A549 treated with AZD2906 at 1 μM for 4 hours (cell line): ENCODE measurements at places on chromosomes 3 and 15. TPM values are rescaled to one million over a fixed set of nuclear protein-coding genes. Genes with fewer than 3 reads are reported as not detected.

The NPAP1 gene
- not detected in 5 replicates for total RNA-seq

The TGM5 gene
- total RNA-seq, result not detected in 5 replicates

The SCN11A gene
- 0.01 to 0.02 TPM (median 0.01 TPM) in 3 of 5 replicates, not detected in the others for total RNA-seq

The KLHL40 gene
- not detected in 5 replicates for total RNA-seq

The PLD1 gene
- total RNA-seq, result 6.3 to 8.9 TPM (median 8.0 TPM) in 5 replicates

The VPS39 gene
- 14.3 to 16.0 TPM (median 15.0 TPM) in 5 replicates for total RNA-seq

The SLC38A3 gene
- total RNA-seq, result 0.03 to 0.15 TPM (median 0.13 TPM) in 4 of 5 replicates, not detected in the other

The BBX gene
- 11.5 to 22.3 TPM (median 15.9 TPM) in 5 replicates for total RNA-seq

The ZNF385D gene
- 0.06 TPM in 1 of 5 replicates, not detected in the others for total RNA-seq

The SLC9A9 gene
- 0.06 to 0.40 TPM (median 0.22 TPM) in 5 replicates for total RNA-seq

The HESX1 gene
- total RNA-seq, result 0.24 to 0.48 TPM (median 0.40 TPM) in 4 of 5 replicates, not detected in the other

The TM4SF18 gene
- total RNA-seq, result 27.2 to 41.6 TPM (median 29.5 TPM) in 5 replicates

The EIF1B gene
- total RNA-seq, result 51.7 to 61.8 TPM (median 58.4 TPM) in 5 replicates

The MUC4 gene
- 0.01 to 0.10 TPM (median 0.05 TPM) in 4 of 5 replicates, not detected in the other for total RNA-seq

The PLSCR2 gene
- total RNA-seq, result 0.09 to 0.16 TPM in 2 of 5 replicates, not detected in the others

The RTP3 gene
- not detected in 5 replicates for total RNA-seq

The FEZF2 gene
- total RNA-seq, result not detected in 5 replicates

The SNTN gene
- not detected in 5 replicates for total RNA-seq

The SLC24A5 gene
- not detected in 5 replicates for total RNA-seq

The ZNF148 gene
- 6.5 to 10.3 TPM (median 8.3 TPM) in 5 replicates for total RNA-seq

The C3orf22 gene
- total RNA-seq, result not detected in 5 replicates

The ARHGAP11A gene
- 45.6 to 92.6 TPM (median 60.3 TPM) in 5 replicates for total RNA-seq

The MUC20 gene
- total RNA-seq, result 0.30 to 0.87 TPM (median 0.61 TPM) in 5 replicates

The CA12 gene
- 176 to 188 TPM (median 186 TPM) in 5 replicates for total RNA-seq

The GCSAM gene
- not detected in 5 replicates for total RNA-seq

The SAMMSON gene
- 0.05 TPM in 1 of 5 replicates, not detected in the others for total RNA-seq

The SPRED1 gene
- 7.0 to 8.4 TPM (median 8.0 TPM) in 5 replicates for total RNA-seq

The SEMA6D gene
- total RNA-seq, result not detected in 5 replicates

The ZNF620 gene
- total RNA-seq, result 1.4 to 2.1 TPM (median 1.8 TPM) in 5 replicates

The CX3CR1 gene
- 0.03 to 0.07 TPM (median 0.06 TPM) in 3 of 5 replicates, not detected in the others for total RNA-seq

The ARNT2 gene
- total RNA-seq, result 14.2 to 17.1 TPM (median 16.3 TPM) in 5 replicates

The MUC13 gene
- total RNA-seq, result 6.7 to 7.6 TPM (median 7.0 TPM) in 5 replicates

The FANCD2 gene
- total RNA-seq, result 16.8 to 19.2 TPM (median 17.6 TPM) in 5 replicates

The ITIH1 gene
- not detected in 5 replicates for total RNA-seq

The RTP1 gene
- total RNA-seq, result not detected in 5 replicates

The MRPS22 gene
- total RNA-seq, result 42.2 to 50.6 TPM (median 42.4 TPM) in 5 replicates

The SQOR gene
- 73.5 to 77.0 TPM (median 74.7 TPM) in 5 replicates for total RNA-seq

The LXN gene
- total RNA-seq, result 46.3 to 63.8 TPM (median 47.8 TPM) in 5 replicates

The ACKR4 gene
- total RNA-seq, result 0.03 TPM in 1 of 5 replicates, not detected in the others

The NR1I2 gene
- not detected in 5 replicates for total RNA-seq

The FOXP1 gene
- total RNA-seq, result 6.8 to 9.9 TPM (median 9.2 TPM) in 5 replicates

The SNRK gene
- total RNA-seq, result 4.0 to 5.2 TPM (median 4.1 TPM) in 5 replicates

The LRRC31 gene
- total RNA-seq, result not detected in 5 replicates

The RPS17 gene
- 3,702 to 4,133 TPM (median 4,057 TPM) in 5 replicates for total RNA-seq

The KIF7 gene
- 3.4 to 5.1 TPM (median 4.1 TPM) in 5 replicates for total RNA-seq

The KNG1 gene
- 0.03 TPM in 3 of 5 replicates, not detected in the others for total RNA-seq

The HRG gene
- not detected in 5 replicates for total RNA-seq

The GP9 gene
- 0.14 TPM in 1 of 5 replicates, not detected in the others for total RNA-seq

The AAGAB gene
- total RNA-seq, result 56.2 to 71.4 TPM (median 60.3 TPM) in 5 replicates

The ABI3BP gene
- 0.93 to 2.0 TPM (median 1.6 TPM) in 5 replicates for total RNA-seq

The GOLGA6L10 gene
- 0.28 to 0.67 TPM (median 0.43 TPM) in 5 replicates for total RNA-seq

The SAMD7 gene
- total RNA-seq, result not detected in 5 replicates

The ACAN gene
- total RNA-seq, result 0.66 to 1.4 TPM (median 0.94 TPM) in 5 replicates

The CYP1A1 gene
- 1.2 to 2.2 TPM (median 1.7 TPM) in 5 replicates for total RNA-seq

The CAND2 gene
- total RNA-seq, result 0.26 to 0.37 TPM (median 0.33 TPM) in 5 replicates

The CYP8B1 gene
- 0.02 TPM in 1 of 5 replicates, not detected in the others for total RNA-seq
